ENCODE measurements at places on chromosomes 1 and 21.

- DNase-seq: no peak
Observed at GRCh38 chr1:40748841-40749718, 34.5 kb upstream of the KCNQ4 start.

DNA sequence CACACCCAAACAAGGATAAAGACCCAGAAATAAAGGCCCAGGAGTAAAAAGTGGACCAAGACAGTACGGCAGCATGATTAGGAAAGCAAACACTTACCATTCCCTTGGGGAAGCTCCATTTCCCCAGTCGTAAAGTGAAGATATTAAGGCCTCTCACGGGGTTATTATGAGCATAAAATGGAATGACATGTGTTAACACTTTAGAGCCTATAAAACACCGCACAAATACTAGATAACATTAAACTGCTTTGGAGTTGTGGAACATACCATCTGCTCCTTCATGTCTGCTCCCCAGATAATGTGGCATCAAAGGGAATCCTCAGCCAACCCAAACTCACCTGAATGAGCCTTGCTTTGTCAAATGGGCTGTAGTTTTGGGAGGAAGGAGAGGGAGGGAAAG lies 8.9 kb upstream of the ITLN2 start:
- DNase-seq: no peak

DNA sequence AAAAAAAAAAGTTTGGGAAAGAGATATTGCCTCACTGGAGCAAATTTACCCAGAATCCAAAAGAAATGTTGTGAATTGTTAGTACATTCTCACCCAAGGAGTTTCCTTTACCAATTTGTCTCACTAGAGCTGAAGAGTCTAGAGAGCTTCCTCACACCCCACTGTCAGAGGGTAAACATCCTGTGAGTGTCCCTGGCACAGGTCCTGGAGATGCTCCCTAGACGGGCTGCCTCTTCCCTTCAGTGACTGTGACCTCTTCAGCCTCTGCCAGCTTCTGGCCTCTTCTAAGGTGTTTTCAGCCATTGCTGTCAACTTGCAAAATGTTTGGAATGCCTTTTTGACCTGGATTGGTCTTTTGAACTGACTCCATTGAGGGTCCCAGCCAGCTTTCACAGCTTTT lies 159.4 kb downstream of the DHRS3 start:
- DNase-seq: no peak

GRCh38 chr21:44371596-44371995 lies 18.2 kb downstream of the TRPM2 start:
- DNase-seq: no peak

- no peak for DNase-seq
Observed at GRCh38 chr21:17082843-17083483, 429.9 kb upstream of the CXADR start.

DNA sequence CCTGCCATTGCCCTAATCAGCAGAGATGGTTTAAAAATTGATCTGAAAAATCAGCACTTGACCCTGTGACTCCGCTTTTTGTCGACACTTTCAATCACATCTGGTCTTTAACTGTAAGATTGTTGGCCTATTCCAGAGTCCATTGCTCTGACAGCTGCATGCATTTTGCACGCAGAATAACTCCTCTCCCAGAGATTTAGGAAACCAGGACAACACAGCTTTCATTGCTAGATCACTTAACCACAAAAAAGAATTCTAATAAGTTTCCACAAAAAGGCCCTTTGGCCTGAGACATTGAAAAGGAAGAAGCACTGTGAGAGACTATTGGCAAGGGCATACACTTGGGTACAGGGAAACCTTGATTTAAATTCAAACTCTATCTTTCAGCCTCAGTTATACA lies 373.1 kb downstream of the TGFB2 start:
- no peak for DNase-seq

Measured in activated CD4-positive, alpha-beta T cell treated with anti-CD3 and anti-CD28 coated beads, Interleukin-2, amount 50 U/mL, for 48 hours (primary cell).